ENCODE measurements at places on chromosomes 2 and 18.

DNA sequence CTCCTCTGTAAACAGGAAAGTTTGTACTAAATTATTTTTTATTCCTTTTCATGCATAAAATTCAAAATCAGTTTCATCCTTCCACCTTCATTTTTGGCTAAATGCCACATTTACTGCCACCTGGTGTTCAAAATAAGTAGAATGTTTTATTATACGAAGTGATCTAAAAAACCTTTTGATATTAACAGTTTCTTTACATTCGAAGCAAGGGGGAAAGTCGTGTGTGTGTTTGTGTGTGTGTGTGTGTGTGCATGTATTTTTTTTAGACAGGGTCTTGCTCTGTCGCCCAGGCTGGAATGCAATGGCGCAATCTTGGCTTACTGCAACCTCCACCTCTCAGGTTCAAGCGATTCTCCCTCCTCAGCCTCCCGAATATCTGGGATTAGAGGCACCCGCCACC is 9.0 kb upstream of the SCN9A start:
- no peak for DNase-seq

GRCh38 chr2:70720124-70720523 is 47.9 kb downstream of the ADD2 start:
- DNase-seq: no peak

DNA sequence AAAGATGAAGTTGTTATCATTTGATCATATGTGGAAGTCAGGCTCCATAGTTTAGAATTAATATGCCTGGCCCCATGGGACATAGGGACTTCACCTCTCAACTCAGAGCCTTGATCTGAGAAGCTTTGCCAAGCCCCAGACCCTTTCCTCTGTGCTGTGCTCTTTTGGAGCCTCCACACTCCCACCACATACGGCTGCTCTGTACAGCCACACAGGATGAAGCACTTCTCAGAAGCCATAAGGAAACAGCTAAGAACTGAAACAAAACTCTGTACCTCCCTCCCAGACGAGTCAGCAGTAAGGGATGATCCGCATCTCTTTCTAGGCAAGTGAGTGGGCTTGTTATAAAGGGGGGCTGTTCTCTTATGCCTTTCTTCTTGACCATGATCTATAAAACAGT is 66.5 kb downstream of the CAB39 start:
- no peak for DNase-seq

- DNase-seq: no peak
Observed at GRCh38 chr2:190802626-190803209, 77.9 kb upstream of the GLS start.

- DNase-seq: no peak
Observed at GRCh38 chr2:48824116-48824515, 68.6 kb upstream of the LHCGR start.

- no peak for DNase-seq
Observed at GRCh38 chr2:78967294-78967693, 58.2 kb upstream of the REG3G start.
